ENCODE measurements at places on chromosomes 2 and 18.

- no peak for DNase-seq
Observed at GRCh38 chr18:34643989-34644388, 66.1 kb upstream of the DTNA start.

- no peak for DNase-seq
Observed at GRCh38 chr18:46264255-46264654, 160.1 kb downstream of the HAUS1 start.

GRCh38 chr2:180306346-180306745 lies 299.2 kb upstream of the CWC22 start:
- no peak for DNase-seq

- no peak for DNase-seq
Observed at GRCh38 chr2:21627938-21628337, 504.2 kb downstream of the TDRD15 start.

- DNase-seq, result no peak
Observed at GRCh38 chr2:11679486-11680181, 9.6 kb upstream of the NTSR2 start.

DNA sequence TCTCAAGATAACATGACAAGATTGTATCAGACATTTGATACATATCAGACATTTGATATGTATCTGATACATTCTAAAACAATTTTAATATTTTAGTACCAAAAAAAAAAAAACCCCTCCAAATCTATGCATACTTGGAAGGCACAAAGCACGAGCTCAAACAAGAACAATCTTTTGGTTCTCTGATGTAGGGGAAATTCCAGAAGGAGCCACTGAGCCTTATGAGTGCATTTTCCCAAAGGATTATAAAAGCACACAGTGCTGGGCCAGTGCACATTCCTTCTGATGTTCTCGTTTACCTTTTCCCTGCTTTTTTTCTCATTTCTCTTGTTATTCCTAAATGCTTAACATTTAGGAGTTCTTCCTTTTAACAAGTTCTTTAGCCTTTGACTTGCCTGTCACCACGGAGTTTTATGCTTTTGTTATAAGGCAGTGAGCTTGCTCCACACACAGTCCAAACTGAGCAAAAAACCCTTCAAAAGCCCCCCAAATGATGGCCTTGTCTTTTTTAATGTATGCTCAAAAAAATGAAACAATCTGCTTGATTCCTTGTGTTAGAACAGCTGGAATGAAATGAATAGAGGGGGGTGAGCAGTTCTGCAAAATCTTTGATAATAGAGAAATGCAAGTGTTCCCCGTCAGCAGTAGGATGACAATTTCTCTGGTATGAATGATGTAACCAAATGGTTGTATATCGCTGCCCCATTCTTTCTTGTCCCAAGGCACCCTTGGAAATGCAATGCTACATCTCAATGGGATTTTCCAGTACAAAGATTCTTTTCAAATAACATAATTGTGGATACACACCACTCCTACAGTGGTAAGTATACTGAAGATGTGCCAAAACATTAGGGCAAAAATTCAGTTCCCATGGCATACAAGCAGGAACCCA lies 597.2 kb upstream of the ZEB2 start:
- no peak for DNase-seq

GRCh38 chr18:40653682-40654081 lies 1301.4 kb upstream of the PIK3C3 start:
- no peak for DNase-seq

DNA sequence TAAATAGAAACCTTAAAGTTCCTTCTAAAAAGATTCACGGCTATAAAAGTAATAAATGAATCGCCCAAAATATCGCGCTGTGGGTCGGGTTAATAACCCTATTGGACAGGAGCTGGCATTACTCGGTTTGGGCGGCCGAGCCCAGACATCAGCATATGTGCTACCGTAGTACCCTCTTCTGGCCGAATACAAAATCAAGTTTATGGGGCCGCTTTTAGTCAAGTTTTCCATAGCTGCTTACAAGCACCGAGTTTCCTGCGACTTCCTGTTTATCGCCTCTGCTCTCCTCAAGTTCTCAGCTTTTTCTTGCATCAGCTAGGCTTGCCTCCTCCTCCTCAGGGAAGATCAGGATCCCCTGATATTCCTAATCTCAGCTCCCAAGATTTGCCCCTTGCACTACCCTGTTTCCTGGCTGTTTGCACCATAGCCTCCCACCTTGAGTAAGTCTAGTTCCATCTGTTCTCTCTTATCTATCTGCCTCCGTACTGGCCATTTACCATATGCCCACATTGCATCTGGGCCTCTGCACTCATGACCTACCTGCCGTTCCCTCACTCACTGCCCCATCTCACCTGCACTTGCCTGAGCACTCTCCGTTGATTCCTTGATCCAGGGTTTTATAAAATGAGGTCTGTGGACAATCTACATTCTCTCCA lies 56.1 kb downstream of the SLC35F5 start:
- DNase-seq, result peak; percentile 38

Measured in AG08396 (cell line).